ENCODE measurements at places on chromosomes 12 and 14.

- no peak for DNase-seq
Measured at GRCh38 chr12:14883686-14884085, 2.0 kb downstream of the MGP start.

DNA sequence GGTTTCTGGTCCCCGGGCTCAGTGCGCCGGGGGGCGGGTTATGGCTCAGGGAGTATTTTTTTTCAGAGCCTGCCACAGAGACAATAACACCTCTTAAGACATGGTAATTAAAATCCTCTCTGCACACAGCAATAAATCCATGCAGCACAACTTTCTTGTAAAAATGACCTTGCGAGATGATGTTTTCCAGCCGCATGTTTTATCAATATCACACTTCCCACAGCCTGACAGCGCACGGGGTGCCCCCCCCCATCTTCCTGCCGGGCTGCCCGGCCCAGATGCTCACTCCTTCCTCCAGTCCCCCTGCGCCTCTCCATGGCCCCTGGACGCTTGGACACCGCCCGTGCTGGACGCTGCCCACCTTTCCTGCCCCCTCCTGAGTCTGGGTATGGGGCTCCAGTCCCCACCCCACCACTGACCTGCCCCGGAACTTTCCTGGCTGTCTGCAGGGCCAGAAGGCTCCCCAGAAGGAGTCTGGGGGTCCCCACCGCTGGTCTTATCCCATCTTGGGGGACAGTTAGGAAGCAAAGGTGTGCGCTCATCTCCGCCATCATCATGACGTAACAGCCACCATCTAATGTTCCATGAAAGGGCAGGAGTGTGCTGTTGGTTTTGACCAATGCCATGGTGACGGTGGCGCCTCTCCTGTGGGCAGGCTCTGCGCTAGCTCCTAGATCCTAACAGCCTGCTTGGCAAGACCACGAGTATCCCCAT is 182.9 kb downstream of the KIF26A start:
- DNase-seq: no peak

GRCh38 chr12:84463741-84464495 is 448.7 kb downstream of the SLC6A15 start:
- DNase-seq: no peak

- DNase-seq: no peak
Measured at GRCh38 chr14:75470238-75470797, 42.5 kb downstream of the JDP2 start.

GRCh38 chr14:72716476-72716875 is 177.4 kb downstream of the DPF3 start:
- no peak for DNase-seq

DNA sequence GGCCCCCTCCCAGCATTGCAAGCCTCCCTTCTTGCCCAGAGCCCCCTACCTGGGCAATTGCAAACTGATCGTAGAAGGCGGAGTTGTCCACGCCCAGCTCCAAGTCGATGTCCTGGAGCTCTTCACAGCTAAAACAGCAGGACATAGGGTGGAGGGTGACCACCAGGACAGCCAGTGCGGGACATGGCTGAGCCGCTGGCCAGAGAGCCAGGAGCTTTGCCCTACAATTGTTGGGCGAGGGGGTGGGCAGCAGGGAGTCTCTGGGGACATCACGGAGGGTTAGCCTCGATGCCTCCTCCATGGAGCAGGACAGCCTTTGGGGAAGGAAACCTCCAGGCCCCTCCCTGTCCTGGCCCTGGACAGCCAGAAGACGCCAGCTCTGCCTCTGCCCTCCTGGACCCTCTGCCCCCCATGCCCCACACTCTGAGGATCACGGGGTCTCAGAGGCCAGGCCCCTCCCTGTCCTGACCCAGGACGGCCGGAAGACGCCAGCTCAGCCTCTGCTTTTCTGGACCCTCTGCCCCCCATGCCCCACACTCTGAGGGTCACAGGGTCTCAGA is 9.4 kb downstream of the TMEM179 start:
- no peak for DNase-seq

DNA sequence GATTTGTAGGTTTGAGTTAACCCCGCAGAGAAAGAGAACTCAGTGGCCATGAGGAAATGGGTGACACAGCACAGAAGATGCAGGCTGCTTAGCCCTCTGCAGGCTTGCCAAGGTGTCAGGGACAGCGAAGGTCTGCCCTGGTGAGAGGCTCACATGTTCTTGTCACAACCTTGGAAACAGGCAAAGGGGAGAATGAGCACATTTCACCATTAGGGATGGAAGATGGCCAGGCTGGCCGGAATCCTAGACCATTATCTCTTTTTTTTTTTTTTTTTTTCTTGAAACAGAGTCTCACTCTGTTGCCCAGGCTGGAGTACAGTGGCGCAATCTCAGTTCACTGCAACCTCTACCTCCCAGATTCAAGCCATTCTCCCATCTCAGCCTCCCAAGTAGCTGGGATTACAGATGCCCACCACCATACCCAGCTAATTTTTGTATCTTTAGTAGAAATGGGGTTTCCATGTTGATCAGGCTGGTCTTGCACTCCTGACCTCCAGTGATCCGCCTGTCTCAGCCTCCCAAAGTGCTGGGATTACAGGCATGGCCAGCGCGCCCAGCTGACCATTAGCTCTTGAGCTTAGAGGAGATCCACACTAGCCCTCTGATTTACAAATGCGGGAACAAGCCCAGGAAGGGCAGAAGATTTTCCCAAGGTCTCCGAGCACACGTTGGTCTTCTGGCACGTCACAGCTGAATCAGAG is 34.6 kb downstream of the LTBP2 start:
- DNase-seq: no peak

- DNase-seq: no peak
Measured at GRCh38 chr14:104542871-104543830, 36.4 kb upstream of the C14orf180 start.

DNA sequence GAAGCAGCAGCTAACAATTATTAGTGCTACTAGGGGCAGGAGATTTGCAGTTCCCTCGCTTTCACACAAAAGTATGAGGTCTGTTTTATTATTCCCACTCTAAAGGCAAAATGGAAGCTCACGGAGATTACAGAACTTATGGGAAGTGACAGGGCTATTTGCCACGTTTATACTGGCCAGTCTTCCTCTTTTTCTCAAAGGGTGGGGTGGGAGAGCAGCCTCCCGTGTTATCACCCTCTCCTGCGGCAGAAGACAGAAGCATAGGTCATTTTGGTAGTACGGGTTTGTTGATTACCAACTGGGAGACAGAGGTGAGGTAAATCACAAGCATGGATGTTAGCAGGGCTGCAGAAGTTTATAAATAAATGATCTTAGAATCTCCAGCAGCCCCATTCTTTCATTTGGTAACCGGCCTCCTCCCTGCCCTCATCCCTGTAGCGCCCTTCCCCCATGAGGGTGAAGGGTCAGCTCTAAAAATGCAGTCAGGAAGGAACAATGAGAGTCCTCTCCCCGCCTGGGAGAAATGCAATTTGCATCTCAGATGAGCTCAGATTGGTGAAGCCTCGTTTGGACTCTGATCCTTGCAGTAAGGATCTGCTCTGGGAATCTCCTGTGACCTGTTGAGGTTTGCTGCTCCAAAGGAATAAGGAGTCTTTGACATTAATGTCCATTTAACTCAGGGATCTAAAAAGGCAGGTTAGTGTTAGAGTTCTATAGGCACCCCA is 44.7 kb upstream of the SINHCAF start:
- DNase-seq: no peak

GRCh38 chr14:56900726-56901125 is 90.4 kb upstream of the OTX2 start:
- no peak for DNase-seq

DNA sequence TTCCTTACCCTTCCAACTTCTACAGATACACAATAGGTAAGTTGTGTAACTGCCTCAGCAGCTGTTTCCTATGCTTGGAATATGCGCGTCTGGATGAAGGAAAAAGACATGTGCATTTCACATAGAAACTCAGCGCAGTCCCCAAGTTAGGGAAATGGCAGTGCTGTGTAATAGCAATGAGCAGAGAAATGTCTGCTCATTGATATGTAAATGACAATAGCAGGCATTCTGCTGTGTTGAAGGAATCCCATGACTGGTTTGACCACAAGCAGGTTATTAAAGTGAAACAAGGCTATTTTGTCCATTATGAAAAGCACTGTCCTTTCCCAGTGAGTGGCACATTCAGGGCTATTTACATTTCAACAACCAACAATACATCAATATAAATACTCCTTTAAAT is 106.6 kb downstream of the BTG1 start:
- DNase-seq: no peak

- DNase-seq: no peak
Measured at GRCh38 chr12:121794534-121795033, 1.1 kb upstream of the RHOF start.

DNA sequence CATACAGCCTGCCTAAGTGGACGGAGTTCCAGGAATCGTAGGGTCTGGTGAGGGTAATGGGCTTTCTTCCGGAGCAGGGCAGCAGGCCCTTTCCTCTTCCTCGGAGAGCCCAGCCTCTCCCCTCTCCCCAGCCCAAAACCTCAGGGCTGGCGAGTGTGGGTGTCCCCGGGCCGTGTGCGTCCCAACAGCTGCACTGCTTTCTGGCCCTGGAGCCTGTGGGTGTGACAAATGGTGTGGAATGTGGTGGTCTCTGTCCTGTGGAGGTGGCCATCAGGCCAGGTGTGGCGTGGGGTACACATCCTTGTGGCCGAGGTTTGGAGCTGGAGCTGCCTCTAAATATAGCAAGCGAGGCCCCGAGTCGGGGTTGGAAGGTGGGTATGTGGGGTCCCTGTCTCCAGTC is 8.5 kb downstream of the ORAI1 start:
- DNase-seq: no peak

DNA sequence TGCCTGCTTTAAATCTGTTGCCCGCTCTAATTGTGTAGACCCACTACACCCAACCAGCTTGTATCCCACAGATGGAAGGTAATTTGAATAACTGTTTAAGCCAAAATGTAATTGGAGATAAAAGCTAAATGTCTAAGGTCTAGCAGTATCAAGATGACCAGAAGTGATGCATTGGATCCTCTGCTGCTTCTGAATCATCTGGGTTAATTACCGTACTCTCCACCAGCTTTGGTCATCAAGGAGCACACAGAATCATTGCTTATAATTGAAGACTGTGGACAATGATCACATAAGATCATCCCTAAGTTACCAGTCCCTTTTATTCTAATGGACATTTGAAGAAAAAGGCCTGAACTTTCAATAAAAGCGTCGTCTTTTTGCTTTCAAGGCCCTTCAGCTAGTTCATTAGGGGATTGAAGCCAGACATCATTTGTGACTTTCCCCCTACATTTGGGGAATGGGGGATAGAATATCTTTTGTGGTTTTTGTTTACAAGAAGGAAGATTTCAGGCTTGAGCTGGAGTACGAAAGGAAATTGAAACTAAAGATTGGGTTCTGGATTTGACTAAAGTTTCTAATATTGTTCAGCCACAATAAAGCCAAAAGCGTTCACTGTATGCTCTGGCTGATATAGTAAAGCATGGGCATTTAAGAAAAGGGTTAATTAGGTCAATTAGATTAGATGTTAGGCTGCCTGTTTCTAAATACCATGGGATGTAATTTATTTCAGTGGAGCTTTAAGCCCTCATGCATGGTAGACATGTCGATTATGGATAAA is 123.2 kb downstream of the CHST11 start:
- no peak for DNase-seq

DNA sequence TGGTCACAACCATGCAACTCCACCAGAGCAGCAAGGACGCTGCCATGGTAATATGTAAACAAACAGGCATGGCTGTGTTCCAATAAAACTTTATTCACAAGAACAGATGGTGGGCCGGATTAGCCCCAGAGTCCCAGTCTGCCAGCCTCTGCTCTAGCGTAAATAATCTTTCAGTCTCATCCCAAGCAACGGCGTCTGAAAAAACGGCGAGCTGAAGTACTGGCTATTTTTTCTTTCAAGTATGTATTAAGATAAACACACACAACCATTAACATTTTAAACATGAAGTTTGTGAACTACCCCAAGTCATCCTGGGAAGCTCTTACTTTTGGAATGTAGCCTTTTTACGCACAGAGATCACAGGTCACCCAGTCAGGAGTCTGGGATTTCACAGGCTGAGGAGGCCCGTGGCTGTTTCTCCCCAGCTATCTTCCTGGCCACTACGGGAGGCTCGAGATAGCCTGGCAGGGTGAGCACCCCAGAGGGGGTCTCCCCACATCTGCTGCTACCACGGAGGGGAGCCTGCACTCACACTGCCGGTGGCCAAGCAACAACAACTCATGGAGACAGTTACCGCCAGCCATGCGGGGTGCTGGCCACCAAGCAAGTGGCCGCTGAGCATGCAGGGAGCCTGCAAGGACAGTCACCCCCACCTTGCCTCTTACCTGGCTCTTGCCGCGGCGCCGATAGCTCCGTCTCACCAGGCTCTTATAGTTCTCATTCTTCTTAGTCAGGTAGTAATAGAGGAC is 124.6 kb downstream of the RFLNA start:
- no peak for DNase-seq

DNA sequence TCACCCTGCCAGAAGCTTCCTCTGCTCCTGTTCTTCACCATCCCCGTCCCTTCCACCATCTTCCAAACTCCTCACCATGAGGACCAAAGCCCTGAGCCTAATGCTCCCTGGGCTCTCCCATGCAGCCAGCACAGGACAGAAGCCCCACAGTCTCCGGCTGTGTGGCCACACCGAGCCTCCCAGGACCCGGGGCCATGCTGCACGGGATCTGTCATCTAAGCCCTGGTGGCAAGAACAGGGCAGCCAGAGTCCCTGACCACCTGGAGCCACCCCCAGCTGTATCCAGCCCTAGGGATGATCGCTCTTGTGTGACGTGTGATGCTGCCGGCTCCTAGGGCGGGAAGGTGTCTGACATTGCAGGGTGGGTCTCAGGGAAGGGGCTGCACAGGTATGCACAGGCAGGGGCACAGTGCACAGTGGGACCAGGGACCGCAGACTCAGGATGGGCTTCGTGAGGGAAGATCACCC is 8.1 kb downstream of the TMEM179 start:
- no peak for DNase-seq

DNA sequence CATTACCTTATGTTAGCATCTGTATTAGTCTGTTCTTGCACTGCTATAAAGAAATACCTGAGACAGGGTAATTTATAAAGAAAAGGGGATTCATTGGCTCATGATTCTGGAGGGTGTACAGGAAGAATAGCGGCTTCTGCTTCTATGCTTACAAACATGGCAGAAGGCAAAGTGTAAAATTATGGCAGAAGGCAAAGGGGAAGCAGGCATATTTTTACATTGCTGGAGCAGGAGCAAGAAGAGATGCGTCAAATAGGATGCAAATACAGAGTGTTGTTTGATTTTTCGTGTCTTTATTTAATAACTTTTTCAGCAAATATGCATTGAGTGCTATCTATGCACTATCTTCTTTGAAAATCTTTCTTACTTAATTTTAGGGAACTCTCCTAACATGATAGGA is 210.7 kb upstream of the SSTR1 start:
- no peak for DNase-seq

- DNase-seq: no peak
Measured at GRCh38 chr12:68915055-68915454, 17.9 kb downstream of the CPM start.

DNA sequence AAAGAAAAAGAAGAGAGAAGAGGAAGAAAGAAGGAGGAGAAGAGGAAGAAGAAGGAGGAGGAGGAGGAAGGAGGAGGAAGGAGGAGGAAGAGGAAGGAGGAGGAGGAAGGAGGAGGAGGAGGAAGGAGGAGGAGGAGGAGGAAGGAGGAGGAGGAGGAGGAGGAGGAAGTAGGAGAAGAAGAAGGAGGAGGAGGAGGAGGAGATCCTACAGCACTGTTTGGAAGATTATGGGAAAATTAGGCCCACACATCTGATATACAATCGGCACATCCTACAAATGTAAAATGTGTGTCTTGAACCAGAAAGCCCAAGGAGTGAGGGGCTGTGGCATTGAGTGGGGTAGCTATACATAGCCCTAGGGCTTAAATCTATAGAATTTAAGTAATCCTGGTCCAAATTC is 12.0 kb downstream of the BDKRB2 start:
- DNase-seq: no peak

All from putamen (tissue), 1 donor.